ENCODE measurements at places on chromosomes 4 and X.

DNA sequence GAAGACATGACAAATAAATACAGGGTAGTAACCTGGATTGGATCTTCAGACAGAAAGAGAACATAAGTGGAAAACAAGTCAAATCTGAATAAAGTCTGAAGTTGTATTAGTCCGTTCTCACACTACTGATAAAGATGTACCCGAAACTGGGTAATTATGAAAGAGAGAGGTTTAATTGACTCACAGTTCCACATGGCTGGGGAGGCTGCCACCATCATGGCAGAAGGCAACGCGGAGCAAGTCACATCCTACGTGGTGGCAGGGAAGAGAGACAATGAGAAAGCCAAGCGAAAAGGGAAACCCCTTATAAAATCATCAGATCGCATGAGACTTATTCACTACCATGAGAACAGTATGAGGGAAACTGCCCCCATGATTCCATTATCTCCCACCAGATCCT lies 82.8 kb downstream of the USP46 start:
- DNase-seq = no peak

DNA sequence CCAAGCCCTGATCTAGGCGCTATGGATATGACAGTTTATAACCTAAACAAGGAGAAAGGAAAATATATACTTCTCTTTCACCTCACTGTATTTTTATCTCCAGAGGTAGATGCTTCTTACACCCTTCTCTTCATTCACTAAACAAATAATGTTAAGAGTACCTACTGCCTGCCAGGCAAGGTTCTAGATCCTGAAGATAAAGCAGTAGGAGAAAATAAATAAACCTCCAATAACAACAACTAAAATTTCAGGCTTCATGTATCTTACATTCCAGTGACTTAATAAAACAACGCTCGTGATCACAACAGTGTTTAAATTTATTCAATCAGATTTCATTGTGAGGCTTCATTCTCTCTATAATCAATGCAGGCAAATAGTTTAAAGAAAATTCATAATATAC lies 20.7 kb downstream of the PDGFC start:
- DNase-seq = no peak

DNA sequence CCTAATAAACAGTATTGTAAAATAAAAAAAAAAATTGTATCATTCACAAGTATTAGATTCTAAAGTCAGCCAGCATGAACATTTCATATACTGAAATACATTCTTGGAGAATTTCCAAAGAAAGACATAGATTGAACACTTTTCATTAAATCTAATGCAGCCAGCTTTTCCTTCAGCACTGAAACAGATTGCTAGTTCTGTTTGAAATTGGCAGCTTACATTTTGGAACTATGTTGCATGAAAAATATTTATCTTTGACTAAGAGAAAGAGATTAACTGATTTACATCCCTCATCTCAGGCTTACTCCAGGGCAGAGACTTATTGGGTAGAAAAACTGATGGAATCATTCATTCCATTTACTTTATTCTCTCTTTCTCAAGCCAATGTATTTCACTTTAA lies 272.7 kb downstream of the PDHA2 start:
- no peak for DNase-seq

GRCh38 chr4:124053872-124054538 lies 657.4 kb downstream of the SPRY1 start:
- no peak for DNase-seq

GRCh38 chr4:38280323-38280706 lies 320.1 kb downstream of the PTTG2 start:
- no peak for DNase-seq

GRCh38 chrX:31280580-31280979 lies 208.7 kb upstream of the FTHL17 start:
- no peak for DNase-seq

- DNase-seq = no peak
Measured at GRCh38 chr4:3684546-3684945, 81.6 kb upstream of the ADRA2C start.
